ENCODE measurements at places on chromosomes 7 and 10. TPM values are rescaled to one million over a fixed set of nuclear protein-coding genes. Genes with fewer than 3 reads are reported as not detected.

SFTPA1 gene
- total RNA-seq: 8,320 TPM

IFIT1B gene
- not detected for total RNA-seq

- peak; percentile 40 for DNase-seq
Observed at GRCh38 chr7:66847879-66848790, 72.9 kb upstream of the TMEM248 start.

DNA sequence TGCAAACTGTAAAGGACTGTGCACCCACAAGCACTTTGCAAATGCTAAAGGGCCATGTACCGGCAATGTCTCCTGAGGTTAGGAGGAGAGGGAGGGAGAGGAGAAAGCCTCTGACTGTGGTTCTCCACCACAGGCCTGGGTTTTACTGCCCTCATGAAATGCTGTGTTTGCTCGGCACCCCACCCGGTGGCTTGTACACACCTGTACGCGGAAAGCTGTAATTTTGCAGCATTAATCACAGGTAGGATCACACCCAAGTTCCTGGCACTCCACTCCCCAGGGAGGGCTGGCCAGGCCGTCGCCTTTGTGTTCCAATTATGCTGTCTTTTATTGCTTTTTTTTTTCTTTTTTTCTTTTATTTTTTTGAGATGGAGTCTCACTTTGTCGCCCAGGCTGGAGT lies 78.5 kb upstream of the MYL10 start:
- DNase-seq: no peak

- DNase-seq: no peak
Observed at GRCh38 chr7:50068026-50068425, 25.0 kb downstream of the ZPBP start.

OR2A1 gene
- 0.10 TPM for total RNA-seq

DNA sequence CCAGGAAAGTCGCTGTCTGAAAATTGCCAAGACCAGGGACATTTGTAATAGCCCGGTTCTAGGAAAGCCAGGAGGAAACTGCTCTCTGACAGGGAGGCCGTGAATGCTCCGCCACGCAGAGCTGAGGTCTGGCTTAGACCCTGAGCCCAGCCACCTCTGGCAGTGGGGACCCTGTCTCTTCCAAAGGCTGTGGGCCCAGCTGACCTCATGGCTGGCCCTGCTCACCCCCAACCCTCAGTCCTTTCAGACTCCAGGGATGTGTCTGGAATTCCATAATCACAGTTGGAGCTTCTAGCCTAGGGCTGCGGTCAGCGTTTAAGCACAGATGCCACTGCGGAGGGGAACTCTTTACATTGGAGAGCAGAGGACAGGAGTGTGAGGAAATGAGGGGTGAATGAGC lies 6.6 kb upstream of the VIPR2 start:
- DNase-seq: no peak

DKK1 gene
- 3.5 TPM for total RNA-seq

DNA sequence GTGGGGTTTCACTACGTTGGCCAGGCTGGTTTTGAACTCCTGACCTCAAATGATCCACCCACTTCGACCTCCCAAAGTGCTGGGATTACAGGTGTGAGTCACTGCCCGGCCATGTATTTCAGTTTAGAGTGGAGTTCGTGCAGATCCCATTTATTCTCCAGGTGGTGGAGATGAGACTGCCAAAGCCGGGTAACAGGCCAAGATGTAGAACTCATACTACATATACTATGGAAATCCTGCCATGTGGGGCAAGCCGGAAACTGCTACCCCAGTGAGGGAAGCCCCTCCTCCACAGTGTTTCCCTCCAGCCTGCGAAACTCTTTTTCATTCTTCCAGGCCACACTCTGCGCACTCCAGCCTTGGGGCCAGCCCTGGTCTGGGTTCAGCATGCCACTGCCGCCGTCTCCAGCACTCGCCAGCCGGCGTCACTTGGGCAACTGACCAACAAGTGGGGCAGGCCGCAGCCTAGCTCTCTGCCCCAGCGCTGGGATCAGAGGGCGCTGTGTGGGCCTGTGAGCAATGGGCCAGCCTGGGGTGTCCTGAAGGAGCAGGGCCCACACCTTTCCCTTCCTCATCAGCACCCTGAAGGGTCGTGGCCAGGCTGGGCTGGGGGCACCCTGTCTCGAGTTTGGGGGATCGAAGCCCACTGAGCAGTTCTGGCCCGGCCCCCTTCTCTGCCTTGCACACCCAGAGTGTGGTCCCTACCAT lies 122.0 kb downstream of the TRRAP start:
- DNase-seq: no peak

NKX2-3 gene
- not detected for total RNA-seq

ATP6V0E2 gene
- total RNA-seq: 29.3 TPM

- DNase-seq: no peak
Observed at GRCh38 chr7:18040196-18040595, 12.6 kb upstream of the PRPS1L1 start.

- DNase-seq: no peak
Observed at GRCh38 chr10:119775529-119775928, 49.7 kb downstream of the INPP5F start.

- DNase-seq: no peak
Observed at GRCh38 chr10:114766470-114766869, 55.1 kb upstream of the FHIP2A start.

SLC16A12 gene
- 4.4 TPM for total RNA-seq

RHOBTB1 gene
- total RNA-seq: 28.3 TPM

DNA sequence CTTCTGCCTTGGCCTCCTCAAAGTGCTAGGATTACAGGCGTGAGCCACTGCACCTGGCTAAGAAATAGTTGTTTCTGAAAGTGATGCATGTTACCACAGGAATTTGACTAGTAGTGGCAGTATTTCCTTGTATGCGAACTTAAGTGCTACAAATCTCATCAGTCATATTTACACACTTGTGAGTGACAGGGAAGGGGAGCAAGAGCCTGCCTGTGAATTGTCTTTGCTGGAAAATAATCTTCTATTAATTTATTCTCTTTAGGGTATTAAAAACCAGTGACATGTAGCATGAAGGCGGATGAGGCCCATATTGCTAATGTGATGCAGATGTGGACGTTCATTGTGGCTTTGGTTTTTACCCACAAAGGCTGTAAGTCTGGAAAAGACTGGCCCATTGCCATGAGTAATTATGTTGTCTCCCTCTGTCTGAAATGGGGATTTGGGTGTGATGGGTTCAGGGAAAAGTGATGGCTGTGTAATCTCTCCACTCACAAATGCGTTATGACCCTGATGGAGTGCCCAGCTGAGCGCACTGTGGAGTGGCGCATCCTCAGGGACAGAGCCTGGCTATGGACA lies 97.6 kb downstream of the CCNY start:
- DNase-seq: no peak

GRCh38 chr7:22551768-22552513 lies 52.0 kb upstream of the STEAP1B start:
- no peak for DNase-seq

- DNase-seq: no peak
Observed at GRCh38 chr10:70277396-70278030, 6.3 kb downstream of the NPFFR1 start.

TAF6 gene
- 33.4 TPM for total RNA-seq

DNA sequence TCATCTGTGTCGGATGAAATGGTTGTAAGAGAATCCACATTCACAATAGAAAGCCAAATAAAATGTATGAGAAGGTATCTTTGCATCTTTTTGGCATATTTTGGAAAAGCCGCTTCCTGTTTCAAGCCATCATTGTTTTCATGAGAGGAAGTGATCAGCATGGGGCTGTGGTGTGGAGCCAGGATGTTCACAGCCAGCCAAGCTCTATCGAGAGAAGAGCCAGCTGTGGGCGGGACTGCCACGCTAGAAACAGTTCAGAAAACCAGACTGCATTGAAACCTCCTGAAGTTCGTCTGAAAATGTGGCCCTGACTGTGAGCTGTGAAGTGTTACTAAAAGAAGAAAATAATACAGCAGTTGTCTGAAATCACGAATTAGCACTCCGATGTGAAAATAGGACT lies 21.2 kb upstream of the NPS start:
- DNase-seq: no peak
